ENCODE measurements at places on chromosomes 7 and 10. TPM values are rescaled to one million over a fixed set of nuclear protein-coding genes. Genes with fewer than 3 reads are reported as not detected.

Gene MAT1A
- polyA plus RNA-seq = not detected

Gene ITIH5
- polyA plus RNA-seq = 9.1 TPM

Gene TBC1D12
- polyA plus RNA-seq = 4.1 TPM

Gene RTKN2
- polyA plus RNA-seq = 0.13 TPM

Gene BTBD16
- not detected for polyA plus RNA-seq

Gene CALML3
- polyA plus RNA-seq = 0.13 TPM

Gene TMEM139
- polyA plus RNA-seq = 17.3 TPM

Gene LEP
- 0.05 TPM for polyA plus RNA-seq

Gene GRID2IP
- 0.25 TPM for polyA plus RNA-seq

- no peaks in the 10 kb centered on the region for H3K27me3 ChIP-seq
- no peak overlapping the region for H3K4me3 ChIP-seq
- no peaks in the 10 kb centered on the region for H3K36me3 ChIP-seq
- H3K27ac ChIP-seq = no peak overlapping the region
- no peaks in the 10 kb centered on the region for H3K4me1 ChIP-seq
These were observed 1212.4 kb upstream of the PHF14 start for GRCh38 chr7:9761224-9761623.

GRCh38 chr7:16891874-16892643, 10.3 kb upstream of the AGR3 start:
- no peak overlapping the region for H3K4me3 ChIP-seq
- no peak for DNase-seq
- H3K4me1 ChIP-seq = no peaks in the 10 kb centered on the region
- H3K36me3 ChIP-seq = no peaks in the 10 kb centered on the region
- no peaks in the 10 kb centered on the region for H3K27me3 ChIP-seq
- H3K27ac ChIP-seq = no peak overlapping the region

- H3K4me3 ChIP-seq = no peak overlapping the region
- peak overlapping the region; percentile 57 for H3K27ac ChIP-seq
- no peak for DNase-seq
- no peaks in the 10 kb centered on the region for H3K36me3 ChIP-seq
These were observed 500.4 kb downstream of the GFRA1 start for GRCh38 chr10:115772606-115773005.

DNA sequence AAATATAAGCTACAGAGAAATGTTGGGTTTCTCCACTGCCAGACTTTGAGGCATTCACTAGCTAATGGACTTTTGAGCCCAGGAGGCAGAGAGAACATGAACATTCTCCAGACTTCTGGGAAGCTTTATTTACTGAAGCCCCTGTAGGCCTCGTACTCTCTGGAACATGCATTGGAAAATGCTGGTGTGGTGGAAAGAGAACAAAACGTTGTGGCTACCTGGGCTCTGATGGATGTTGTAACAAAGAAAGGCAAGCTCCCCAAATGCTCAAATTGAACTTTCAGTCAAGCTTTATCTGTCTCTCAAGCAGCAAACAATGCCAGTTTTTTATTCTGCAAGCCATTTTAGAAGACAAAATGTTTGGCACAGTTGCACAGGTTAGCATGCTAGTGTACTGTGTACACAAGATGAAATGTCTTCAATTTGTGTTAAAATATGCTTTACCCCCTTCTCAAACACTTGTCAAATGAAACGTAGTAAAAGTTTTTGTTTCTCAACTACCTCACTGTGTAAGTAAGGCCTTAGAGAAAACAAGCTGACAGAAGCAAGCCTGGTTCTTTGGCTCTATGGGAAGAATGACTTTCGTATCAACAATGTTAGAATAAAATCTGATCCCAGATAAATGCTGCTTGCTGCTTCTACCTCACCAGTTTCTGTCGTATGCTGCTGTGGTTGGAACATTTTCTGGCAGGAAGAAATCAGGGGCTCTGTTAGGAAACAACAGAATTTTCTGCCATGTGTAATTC, 71.0 kb upstream of the CC2D2B start:
- no peaks in the 10 kb centered on the region for H3K36me3 ChIP-seq
- no peaks in the 10 kb centered on the region for H3K27me3 ChIP-seq
- H3K4me3 ChIP-seq = no peak overlapping the region
- peaks cover 5% of the 10 kb centered on the region for H3K4me1 ChIP-seq
- peak overlapping the region; percentile 77 for H3K27ac ChIP-seq
- no peak for DNase-seq

DNA sequence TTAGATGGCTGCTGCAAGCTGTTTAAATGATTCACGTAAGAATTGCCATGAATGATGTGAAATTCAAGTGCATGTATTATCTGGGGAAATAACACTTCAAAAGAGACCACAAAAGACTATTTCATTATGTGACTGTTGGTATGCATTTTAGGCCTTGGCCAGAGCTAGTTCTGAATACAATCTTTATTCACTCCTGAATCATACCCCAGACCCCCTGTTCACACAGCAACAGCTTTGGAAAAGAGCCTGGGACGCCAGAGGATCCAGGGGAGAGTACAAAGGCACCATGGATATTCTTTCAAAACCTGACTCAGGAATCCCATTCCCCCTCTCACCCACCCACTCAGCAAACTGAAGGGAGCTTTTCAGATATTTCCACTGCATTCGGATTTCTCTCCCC, 377.1 kb upstream of the DPP6 start:
- DNase-seq = no peak
- no peak overlapping the region for H3K4me3 ChIP-seq
- no peak overlapping the region for H3K27ac ChIP-seq

GRCh38 chr10:75176046-75176445, 34.5 kb upstream of the VDAC2 start:
- H3K36me3 ChIP-seq = no peaks in the 10 kb centered on the region
- no peak overlapping the region for H3K4me3 ChIP-seq
- peaks cover 5% of the 10 kb centered on the region for H3K4me1 ChIP-seq
- no peaks in the 10 kb centered on the region for H3K27me3 ChIP-seq
- no peak for DNase-seq
- no peak overlapping the region for H3K27ac ChIP-seq

- H3K36me3 ChIP-seq = no peaks in the 10 kb centered on the region
- no peak overlapping the region for H3K27ac ChIP-seq
- peak; percentile 21 for DNase-seq
- no peaks in the 10 kb centered on the region for H3K4me1 ChIP-seq
These were observed 48.1 kb downstream of the JAKMIP3 start for GRCh38 chr10:132113766-132114365.

DNA sequence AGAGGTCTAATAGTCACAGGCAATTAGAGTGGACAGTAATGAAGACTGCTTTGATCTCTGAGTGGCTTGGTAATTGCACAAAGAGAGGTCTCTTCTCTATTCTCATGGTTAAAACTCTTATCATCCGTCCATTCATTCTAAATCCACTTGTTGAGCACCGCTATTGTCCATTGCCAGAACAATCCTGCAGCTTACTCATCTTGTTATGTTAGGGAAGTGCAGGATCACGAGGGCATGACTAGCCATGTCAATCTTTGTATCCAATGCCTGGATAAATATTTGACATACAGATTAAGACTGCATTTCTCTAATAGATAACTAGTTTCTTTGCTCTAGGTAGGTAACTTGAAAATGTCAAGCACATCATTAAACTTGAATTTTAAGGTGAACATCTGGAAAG, 14.9 kb downstream of the SFTPD start:
- no peak overlapping the region for H3K4me3 ChIP-seq
- no peak overlapping the region for H3K27ac ChIP-seq
- no peak for DNase-seq
- no peaks in the 10 kb centered on the region for H3K4me1 ChIP-seq

DNA sequence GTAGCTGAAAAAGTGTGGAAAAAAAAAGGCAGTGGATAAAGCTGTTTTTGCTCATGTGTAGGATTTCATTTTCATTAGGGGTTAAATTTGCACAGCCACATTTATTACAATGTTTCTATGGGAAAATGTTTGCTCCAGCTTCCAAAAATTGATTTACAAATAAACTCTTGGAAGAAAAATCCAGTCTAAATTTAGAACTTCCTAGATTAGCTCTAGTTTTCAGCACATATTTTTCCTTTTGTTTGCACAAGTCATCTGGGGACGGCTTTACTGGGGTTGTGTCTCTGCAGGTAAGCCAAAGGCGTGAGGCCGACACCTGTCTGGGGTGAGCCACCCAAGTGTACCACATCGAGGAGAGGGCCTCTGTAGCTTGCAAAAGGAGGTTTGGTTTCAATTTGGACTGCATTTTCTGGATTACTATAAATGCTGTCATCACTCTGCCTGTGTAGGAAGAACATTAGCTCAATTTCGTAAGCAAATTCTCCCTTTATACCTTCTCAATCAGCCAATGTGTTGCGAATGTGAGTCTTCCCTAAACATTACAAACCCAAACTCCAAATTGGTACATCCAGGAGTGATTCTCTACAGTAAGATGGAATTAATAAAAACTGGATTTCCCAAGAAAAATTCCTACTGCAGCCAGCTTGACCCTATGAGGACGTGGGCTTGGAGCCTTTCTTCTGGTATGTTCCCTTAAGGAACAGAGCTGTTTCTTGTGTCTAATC, 89.5 kb upstream of the ZNF438 start:
- H3K27ac ChIP-seq = peak overlapping the region; percentile 97
- peaks cover 2% of the 10 kb centered on the region for H3K4me1 ChIP-seq
- H3K36me3 ChIP-seq = no peaks in the 10 kb centered on the region
- DNase-seq = no peak
- no peaks in the 10 kb centered on the region for H3K27me3 ChIP-seq

DNA sequence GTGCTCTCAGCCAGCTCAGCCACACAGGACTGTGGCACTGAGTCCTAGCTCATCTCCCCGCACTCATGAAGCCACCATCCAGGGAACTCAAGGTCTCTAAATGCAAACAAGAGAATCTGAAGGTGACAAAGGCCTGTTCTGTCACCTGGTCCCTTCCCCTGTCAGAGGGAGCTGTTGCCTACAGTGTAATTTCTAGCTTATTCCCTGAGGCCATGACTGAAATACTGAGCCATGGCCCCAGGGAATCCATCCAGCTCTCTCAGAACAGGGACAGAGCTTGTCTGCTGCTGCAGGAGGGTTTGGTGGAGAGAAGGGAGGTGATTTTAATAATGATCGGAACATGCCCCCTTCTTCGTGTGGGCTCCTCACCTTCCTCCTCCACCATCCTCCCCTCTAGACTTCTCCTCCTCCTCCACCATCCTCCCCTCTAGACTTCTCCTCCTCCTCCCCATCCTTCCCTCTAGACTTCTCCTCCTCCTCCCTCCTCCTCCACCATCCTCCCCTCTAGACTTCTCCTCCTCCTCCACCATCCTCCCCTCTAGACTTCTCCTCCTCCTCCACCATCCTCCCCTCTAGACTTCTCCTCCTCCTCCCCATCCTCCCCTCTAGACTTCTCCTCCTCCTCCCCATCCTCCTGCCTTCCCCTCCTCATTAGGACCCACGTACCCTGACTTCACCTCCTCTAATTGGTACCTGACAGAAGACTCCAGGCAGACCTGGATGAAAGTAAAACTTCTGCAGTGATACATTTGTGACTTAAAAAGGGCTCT, 338.0 kb upstream of the MKI67 start:
- no peak for DNase-seq
- no peaks in the 10 kb centered on the region for H3K36me3 ChIP-seq
- no peak overlapping the region for H3K4me3 ChIP-seq
- H3K27me3 ChIP-seq = no peaks in the 10 kb centered on the region
- no peak overlapping the region for H3K27ac ChIP-seq

GRCh38 chr7:43753271-43753810, 5.1 kb upstream of the BLVRA start:
- H3K36me3 ChIP-seq = no peaks in the 10 kb centered on the region
- no peaks in the 10 kb centered on the region for H3K27me3 ChIP-seq
- DNase-seq = no peak

DNA sequence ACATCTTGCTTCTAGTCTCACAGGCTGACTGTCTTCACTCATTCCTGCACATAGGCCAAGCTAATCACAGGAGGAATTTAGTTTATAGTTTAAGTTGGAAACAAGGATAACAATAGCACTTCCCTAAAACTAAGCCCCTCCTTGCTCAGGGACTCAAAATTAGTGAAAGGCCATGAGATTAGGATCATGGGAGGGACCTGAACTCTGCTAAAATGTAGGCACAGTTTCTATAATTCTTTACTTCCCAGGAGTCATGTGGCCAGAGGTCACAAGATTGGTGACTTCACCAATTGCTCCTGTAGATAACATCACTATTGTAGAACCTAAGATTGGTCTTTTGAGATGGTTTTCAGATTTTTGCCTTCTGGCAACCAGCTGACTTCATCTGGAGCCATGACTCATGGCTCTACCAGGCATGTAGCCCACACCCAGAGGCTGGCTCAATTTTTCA, 14.8 kb upstream of the UPP1 start:
- DNase-seq = no peak
- no peaks in the 10 kb centered on the region for H3K36me3 ChIP-seq
- H3K4me3 ChIP-seq = no peak overlapping the region
- no peaks in the 10 kb centered on the region for H3K4me1 ChIP-seq
- no peak overlapping the region for H3K27ac ChIP-seq

GRCh38 chr10:124665558-124665957, 78.6 kb downstream of the FAM53B start:
- H3K4me1 ChIP-seq = no peaks in the 10 kb centered on the region
- no peaks in the 10 kb centered on the region for H3K27me3 ChIP-seq
- H3K36me3 ChIP-seq = no peaks in the 10 kb centered on the region

- H3K36me3 ChIP-seq = no peaks in the 10 kb centered on the region
- no peak overlapping the region for H3K27ac ChIP-seq
- H3K4me3 ChIP-seq = no peak overlapping the region
- no peak for DNase-seq
- H3K27me3 ChIP-seq = no peaks in the 10 kb centered on the region
These were observed 290.1 kb upstream of the COBL start for GRCh38 chr7:51606601-51607154.

GRCh38 chr10:124328477-124329220, 90.1 kb downstream of the OAT start:
- no peak overlapping the region for H3K4me3 ChIP-seq
- no peaks in the 10 kb centered on the region for H3K36me3 ChIP-seq
- peak overlapping the region; percentile 100 for H3K27ac ChIP-seq

GRCh38 chr10:51806079-51806835, 106.9 kb upstream of the CSTF2T start:
- peak overlapping the region; percentile 28 for H3K27ac ChIP-seq
- no peaks in the 10 kb centered on the region for H3K36me3 ChIP-seq
- DNase-seq = no peak
- no peaks in the 10 kb centered on the region for H3K27me3 ChIP-seq

GRCh38 chr10:43727935-43728334, 79.3 kb upstream of the ZNF32 start:
- DNase-seq = no peak
- no peaks in the 10 kb centered on the region for H3K36me3 ChIP-seq
- no peak overlapping the region for H3K27ac ChIP-seq
- H3K27me3 ChIP-seq = no peaks in the 10 kb centered on the region
- H3K4me3 ChIP-seq = no peak overlapping the region

GRCh38 chr10:80814147-80814652, 276.5 kb downstream of the SH2D4B start:
- H3K27ac ChIP-seq = no peak overlapping the region
- H3K4me1 ChIP-seq = no peaks in the 10 kb centered on the region
- H3K36me3 ChIP-seq = no peaks in the 10 kb centered on the region
- no peak overlapping the region for H3K4me3 ChIP-seq
